ENCODE measurements at places on chromosomes 3 and 15.

- H3K4me1 ChIP-seq = no peaks in the 10 kb centered on the region
- no peaks in the 10 kb centered on the region for H3K36me3 ChIP-seq
- H3K27me3 ChIP-seq = no peaks in the 10 kb centered on the region
- H3K27ac ChIP-seq = no peak overlapping the region
- no peak for DNase-seq
These were observed 222.1 kb upstream of the SOX14 start for GRCh38 chr3:137542049-137542448.

DNA sequence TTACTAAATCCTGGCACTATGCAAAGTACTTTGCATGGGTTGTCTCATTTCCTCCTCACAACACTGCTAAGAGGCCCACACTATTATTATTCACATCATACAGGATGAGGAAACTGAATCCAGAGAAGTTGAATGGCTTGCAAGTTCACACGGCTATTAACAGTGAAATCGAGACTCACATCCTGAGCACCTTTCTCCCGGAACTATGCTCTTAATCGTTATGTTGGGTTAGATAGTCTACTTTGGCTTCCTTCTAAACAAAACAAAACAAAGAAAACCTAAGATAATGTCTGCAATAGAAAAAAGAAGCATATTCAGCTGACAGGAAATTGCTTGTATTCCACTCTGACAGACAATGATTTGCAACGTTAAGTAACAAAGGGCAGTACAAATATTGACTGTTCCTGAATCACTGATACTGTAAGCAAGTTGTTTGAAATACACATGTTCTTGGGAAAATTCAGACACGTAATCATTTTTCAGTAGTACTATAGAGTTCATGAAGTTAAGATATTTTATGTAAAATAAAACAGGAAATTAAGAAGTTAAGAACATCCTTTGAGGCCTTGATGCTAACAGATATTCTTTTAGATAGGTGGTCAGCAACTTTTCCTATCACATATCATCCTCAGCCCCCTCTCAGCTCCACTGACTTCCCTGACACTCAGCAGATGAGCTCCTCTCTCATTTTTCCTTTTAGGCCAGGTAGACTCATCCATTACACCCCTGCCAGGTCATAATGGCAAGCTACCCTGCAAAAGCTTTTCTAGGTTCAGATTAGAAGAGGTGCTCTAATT, 40.7 kb downstream of the C2CD4B start:
- H3K36me3 ChIP-seq = no peaks in the 10 kb centered on the region
- H3K4me3 ChIP-seq = no peak overlapping the region
- no peak for DNase-seq
- peaks cover 61% of the 10 kb centered on the region for H3K4me1 ChIP-seq

GRCh38 chr15:65805019-65805745, 13.1 kb upstream of the DENND4A start:
- peaks cover 48% of the 10 kb centered on the region for H3K4me1 ChIP-seq
- H3K27ac ChIP-seq = peak overlapping the region; percentile 70
- H3K36me3 ChIP-seq = no peaks in the 10 kb centered on the region
- no peaks in the 10 kb centered on the region for H3K27me3 ChIP-seq

GRCh38 chr15:75982468-75982867, 29.8 kb downstream of the NRG4 start:
- H3K27ac ChIP-seq = no peak overlapping the region
- H3K4me1 ChIP-seq = no peaks in the 10 kb centered on the region
- no peaks in the 10 kb centered on the region for H3K36me3 ChIP-seq

GRCh38 chr3:159238646-159239045, 436.8 kb downstream of the MFSD1 start:
- no peak for DNase-seq
- H3K27me3 ChIP-seq = peaks cover 6% of the 10 kb centered on the region
- no peaks in the 10 kb centered on the region for H3K4me1 ChIP-seq
- no peak overlapping the region for H3K27ac ChIP-seq

- DNase-seq = no peak
- no peak overlapping the region for H3K27ac ChIP-seq
- H3K4me3 ChIP-seq = no peak overlapping the region
These were observed 102.4 kb upstream of the UBE3A start for GRCh38 chr15:25541228-25541627.

GRCh38 chr3:70400194-70400593, 87.8 kb upstream of the MDFIC2 start:
- no peak for DNase-seq
- H3K4me1 ChIP-seq = no peaks in the 10 kb centered on the region
- no peak overlapping the region for H3K4me3 ChIP-seq
